Activated T-helper 1 cell treated with anti-CD3 and anti-CD28 coated beads, Interleukin-12 subunit alpha, Interleukin-12 subunit beta, Interleukin-2, Interleukin-4 antibody, amounts not matched to agents 30 ng/mL and 10 ng/mL and 1 ng/mL, durations not matched to agents 14 hours and 24 hours and 36 hours (primary cell): ENCODE measurements at places on chromosomes 5 and 9. TPM values are rescaled to one million over a fixed set of nuclear protein-coding genes. Genes with fewer than 3 reads are reported as not detected.

GRCh38 chr9:112443636-112444035 lies 43.0 kb upstream of the KIAA1958 start:
- peaks cover 6% of the 10 kb centered on the region for H3K36me3 ChIP-seq
- DNase-seq = no peak
- no peak overlapping the region for H3K27ac ChIP-seq
- peaks cover 11% of the 10 kb centered on the region for H3K4me1 ChIP-seq

- H3K27me3 ChIP-seq = peaks cover 3% of the 10 kb centered on the region
- peaks cover 5% of the 10 kb centered on the region for H3K4me1 ChIP-seq
- no peak overlapping the region for H3K27ac ChIP-seq
- no peak overlapping the region for H3K4me3 ChIP-seq
- no peaks in the 10 kb centered on the region for H3K36me3 ChIP-seq
These were observed 148.8 kb downstream of the MEF2C start for GRCh38 chr5:88734191-88734640.

DNA sequence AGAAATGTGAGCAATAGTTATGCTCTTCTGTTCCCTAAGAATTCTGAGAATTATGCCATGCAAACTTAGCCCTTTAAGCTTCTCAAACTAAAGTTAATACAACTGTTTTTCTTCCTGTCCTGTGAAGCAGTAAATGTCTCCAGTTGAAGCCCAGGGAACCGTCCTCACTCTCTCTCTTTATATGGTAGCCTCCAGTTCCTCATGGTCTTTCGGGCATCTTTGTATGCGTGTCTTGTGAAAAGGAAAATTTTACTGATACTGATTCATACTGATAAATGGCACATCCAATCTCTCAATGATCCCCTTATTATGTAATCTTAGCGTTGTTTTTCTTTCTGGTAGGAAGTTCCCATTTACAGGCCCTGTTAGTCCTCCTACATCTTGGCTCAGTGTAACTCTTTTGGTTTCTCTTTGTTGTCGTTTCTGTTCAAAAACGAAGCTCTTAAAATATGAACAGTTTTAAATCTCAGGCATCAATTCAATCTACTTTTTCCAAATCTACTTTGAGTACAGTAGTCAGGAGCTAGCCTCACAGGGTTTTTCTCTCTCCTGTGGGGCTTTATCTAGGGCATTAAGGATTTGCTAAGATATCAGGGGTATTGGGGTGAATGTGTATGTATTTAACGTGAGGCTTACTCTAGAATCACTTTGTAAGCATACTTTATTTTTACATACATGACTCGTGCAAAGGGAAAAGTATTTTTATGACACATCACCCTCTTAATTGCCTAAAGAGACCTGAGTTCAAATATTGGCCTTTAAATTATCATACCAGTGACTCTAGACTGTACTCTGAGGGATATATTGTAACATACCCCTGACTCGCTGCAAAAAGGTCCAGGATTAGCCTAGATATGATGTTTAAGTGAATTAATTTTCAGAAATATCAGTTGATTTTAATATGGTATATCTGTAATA lies 258.0 kb downstream of the NR3C1 start:
- H3K36me3 ChIP-seq = peaks cover 31% of the 10 kb centered on the region
- no peaks in the 10 kb centered on the region for H3K27me3 ChIP-seq
- peaks cover 9% of the 10 kb centered on the region for H3K4me1 ChIP-seq
- H3K27ac ChIP-seq = peak overlapping the region; percentile 40
- DNase-seq = no peak

GRCh38 chr5:81249240-81249639 lies 16.1 kb downstream of the CKMT2 start:
- no peaks in the 10 kb centered on the region for H3K36me3 ChIP-seq
- no peak for DNase-seq
- no peaks in the 10 kb centered on the region for H3K27me3 ChIP-seq
- H3K27ac ChIP-seq = no peak overlapping the region
- no peaks in the 10 kb centered on the region for H3K4me1 ChIP-seq

DNA sequence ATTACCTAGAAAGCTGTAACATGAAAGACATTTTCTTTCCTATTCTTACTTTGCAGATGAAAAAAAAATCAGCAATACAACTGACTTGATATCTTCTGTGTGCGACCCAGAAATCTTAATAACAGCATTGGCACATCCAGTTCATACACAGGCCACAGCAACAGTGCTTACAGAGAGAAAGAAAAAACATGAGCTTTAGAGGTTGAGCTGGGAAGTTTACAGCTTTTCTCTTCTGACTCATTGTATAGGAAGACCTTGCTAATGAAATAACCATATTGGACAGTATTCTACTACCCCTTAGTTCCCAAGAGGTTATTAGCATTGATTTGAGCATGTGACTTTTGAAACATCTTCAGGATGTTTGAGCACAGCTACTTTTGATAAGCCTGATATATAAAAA lies 1033.4 kb upstream of the DMAC1 start:
- no peak for DNase-seq
- H3K4me3 ChIP-seq = no peak overlapping the region
- no peak overlapping the region for H3K27ac ChIP-seq

DNA sequence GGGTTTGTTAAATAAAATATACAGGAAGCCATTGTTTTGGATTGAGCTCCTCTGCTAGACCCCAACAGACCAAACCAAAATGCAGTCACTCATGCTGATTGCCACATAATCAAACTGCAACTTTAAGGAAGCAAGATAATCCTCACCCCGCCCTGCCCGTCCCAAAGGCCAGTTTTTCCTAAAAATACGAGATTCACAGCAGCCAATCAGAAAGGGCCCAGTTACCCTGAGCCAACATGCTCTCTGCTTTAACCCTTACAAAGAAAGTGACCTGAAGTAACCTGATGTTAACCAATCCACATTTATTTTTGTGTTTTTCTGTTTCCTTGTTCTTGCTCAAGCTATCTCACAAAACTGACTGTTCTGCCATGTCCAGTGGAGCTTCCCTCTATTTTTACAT lies 21.5 kb upstream of the RNF20 start:
- H3K36me3 ChIP-seq = no peaks in the 10 kb centered on the region
- peaks cover 6% of the 10 kb centered on the region for H3K27me3 ChIP-seq
- DNase-seq = no peak
- no peaks in the 10 kb centered on the region for H3K4me1 ChIP-seq
- no peak overlapping the region for H3K27ac ChIP-seq

DNA sequence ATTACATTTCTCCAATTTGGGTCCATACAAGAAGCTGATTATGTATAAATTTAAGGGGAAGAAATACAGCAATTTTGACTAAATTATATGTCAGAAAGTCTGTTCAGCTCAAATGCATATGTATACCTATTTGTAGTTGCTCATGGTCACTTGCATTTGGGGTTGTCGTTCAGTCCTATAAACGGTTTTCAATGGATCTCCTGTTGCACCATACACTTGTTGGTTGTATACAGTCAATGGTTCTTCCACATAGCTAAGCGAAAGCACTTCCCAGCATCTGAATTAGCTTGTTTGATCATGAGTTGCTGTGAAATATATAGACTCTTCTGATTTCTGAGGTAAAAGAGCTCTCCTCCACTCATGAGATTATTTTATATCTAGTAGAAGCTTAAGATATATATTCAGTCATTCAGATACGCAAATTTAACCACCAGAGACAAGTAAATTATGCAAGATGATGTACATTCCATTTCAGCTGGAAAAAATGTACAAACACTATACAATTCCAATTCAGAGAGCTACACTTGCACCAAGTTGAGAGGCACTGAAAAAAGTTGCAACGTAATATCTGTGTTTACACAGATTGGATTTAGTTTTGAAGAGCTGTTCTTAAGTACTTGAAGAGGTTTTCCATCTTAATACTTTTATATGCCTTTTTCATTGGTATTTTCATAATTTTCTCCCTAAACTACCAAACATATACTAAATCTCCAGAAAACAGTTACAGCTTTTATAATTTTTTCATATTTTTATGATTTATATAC lies 64.4 kb upstream of the POU5F2 start:
- H3K27ac ChIP-seq = no peak overlapping the region
- peaks cover 2% of the 10 kb centered on the region for H3K27me3 ChIP-seq
- H3K4me1 ChIP-seq = peaks cover 4% of the 10 kb centered on the region

GRCh38 chr9:77770340-77770739 lies 122.2 kb upstream of the GNA14 start:
- no peak overlapping the region for H3K4me3 ChIP-seq
- no peak overlapping the region for H3K27ac ChIP-seq
- H3K4me1 ChIP-seq = peaks cover 6% of the 10 kb centered on the region

DNA sequence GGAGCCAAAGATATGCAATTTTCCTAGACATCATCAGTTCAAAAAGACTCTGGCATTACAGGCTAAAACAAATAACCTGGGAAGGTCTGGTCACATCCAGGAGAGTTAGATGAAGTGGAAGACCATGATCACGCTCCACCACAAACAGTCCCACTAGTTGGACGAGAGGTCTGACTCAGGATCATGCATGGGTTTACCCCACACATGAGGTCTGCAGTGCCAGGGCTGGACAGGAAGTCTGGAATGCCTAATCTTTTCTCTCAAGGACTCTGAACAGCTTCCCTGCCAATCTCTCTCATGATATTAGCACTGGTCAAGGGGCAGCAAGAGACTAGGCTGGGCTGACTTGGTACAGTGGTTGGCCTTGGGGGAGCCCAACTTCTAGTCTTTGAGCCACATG lies 7.1 kb downstream of the PRUNE2 start:
- H3K4me3 ChIP-seq = no peak overlapping the region
- H3K36me3 ChIP-seq = no peaks in the 10 kb centered on the region
- H3K4me1 ChIP-seq = no peaks in the 10 kb centered on the region
- H3K27ac ChIP-seq = no peak overlapping the region
- peaks cover 11% of the 10 kb centered on the region for H3K27me3 ChIP-seq

DNA sequence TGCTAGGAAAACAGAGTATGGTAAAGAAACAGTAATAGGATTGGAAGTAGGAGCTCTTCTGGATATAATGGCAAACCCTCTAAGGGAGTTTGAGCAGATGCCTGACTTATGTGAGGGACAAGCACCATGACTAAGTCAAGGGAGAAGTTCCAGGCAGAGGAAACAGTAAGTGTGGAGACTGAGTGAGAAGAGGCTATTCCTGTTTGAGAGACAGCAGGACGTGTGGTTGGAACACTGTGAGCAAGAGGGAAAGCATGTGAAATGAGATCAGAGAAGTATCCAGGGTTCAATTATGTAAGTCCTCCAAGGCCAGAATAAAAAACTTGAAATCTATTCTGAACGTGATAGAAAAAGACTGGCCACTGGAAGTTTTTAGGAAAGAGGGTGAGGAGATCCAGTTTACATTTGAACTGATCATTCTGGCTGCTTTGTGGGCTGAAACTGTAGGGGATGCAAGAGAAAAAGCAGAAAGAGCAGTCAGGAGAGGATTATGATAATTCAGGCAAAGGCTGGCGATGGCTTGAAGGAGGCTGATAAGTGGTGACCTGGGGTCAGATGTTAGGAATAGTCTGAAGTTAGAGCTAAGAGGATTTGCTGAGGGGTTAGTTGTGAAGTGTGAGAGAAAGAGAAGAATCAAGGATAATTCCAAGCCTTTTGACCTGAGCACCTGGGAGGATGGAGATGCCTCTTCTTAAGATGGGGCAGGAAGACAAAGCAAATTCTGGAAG lies 19.2 kb downstream of the DMAC1 start:
- no peak overlapping the region for H3K27ac ChIP-seq
- H3K4me1 ChIP-seq = peaks cover 6% of the 10 kb centered on the region
- H3K4me3 ChIP-seq = no peak overlapping the region
- H3K36me3 ChIP-seq = no peaks in the 10 kb centered on the region

Gene F2RL2
- not detected in 2 replicates for total RNA-seq

- DNase-seq = no peak
- H3K27me3 ChIP-seq = no peaks in the 10 kb centered on the region
- no peaks in the 10 kb centered on the region for H3K36me3 ChIP-seq
- H3K27ac ChIP-seq = no peak overlapping the region
- H3K4me1 ChIP-seq = peaks cover 11% of the 10 kb centered on the region
- H3K4me3 ChIP-seq = no peak overlapping the region
These were observed 63.1 kb upstream of the RANBP6 start for GRCh38 chr9:6078382-6079105.

Gene TPRN
- total RNA-seq = 15.6 and 17.2 TPM in 2 replicates

- DNase-seq = no peak
- H3K4me1 ChIP-seq = peaks cover 86% of the 10 kb centered on the region
- no peaks in the 10 kb centered on the region for H3K27me3 ChIP-seq
- peak overlapping the region; percentile 82 for H3K4me3 ChIP-seq
- H3K36me3 ChIP-seq = peaks cover 19% of the 10 kb centered on the region
These were observed 8.0 kb downstream of the B4GALT1 start for GRCh38 chr9:33158843-33159776.

- peaks cover 8% of the 10 kb centered on the region for H3K4me1 ChIP-seq
- H3K27ac ChIP-seq = no peak overlapping the region
- DNase-seq = no peak
- no peaks in the 10 kb centered on the region for H3K36me3 ChIP-seq
- H3K27me3 ChIP-seq = peaks cover 6% of the 10 kb centered on the region
These were observed 29.3 kb upstream of the SLC6A19 start for GRCh38 chr5:1172007-1172581.

Gene MAMDC4
- 18.2 and 23.6 TPM in 2 replicates for total RNA-seq

GRCh38 chr5:115558388-115558956 lies 13.9 kb upstream of the FEM1C start:
- no peak overlapping the region for H3K27ac ChIP-seq
- no peak for DNase-seq
- peaks cover 18% of the 10 kb centered on the region for H3K27me3 ChIP-seq
- H3K36me3 ChIP-seq = no peaks in the 10 kb centered on the region
- H3K4me1 ChIP-seq = peaks cover 10% of the 10 kb centered on the region

- DNase-seq = no peak
- H3K27ac ChIP-seq = no peak overlapping the region
- H3K36me3 ChIP-seq = no peaks in the 10 kb centered on the region
- H3K4me3 ChIP-seq = no peak overlapping the region
These were observed 52.8 kb upstream of the CARTPT start for GRCh38 chr5:71666321-71666720.

DNA sequence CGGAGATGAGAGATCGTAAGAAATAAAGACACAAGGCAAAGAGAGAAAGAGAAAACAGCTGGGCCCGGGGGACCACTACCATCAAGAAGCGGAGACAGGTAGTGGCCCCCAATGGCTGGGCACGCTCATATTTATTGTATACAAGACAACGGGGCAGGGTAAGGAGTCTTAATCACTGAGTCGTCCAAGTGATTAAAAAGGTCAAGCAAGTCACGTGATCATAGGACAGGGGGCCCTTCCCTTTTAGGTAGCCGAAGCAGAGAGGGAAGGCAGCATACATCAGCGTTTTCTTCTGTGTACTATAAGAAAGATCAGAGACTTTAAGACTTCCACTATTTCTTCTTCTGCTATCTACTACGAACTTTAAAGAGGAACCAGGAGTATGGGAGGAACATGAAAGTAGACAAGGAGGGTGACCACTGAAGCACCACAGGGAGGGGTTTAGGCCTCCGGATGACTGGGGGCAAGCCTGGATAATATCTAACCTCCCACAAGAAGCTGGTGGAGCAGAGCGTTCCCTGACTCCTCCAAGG lies 24.6 kb upstream of the QSOX2 start:
- H3K4me1 ChIP-seq = peaks cover 6% of the 10 kb centered on the region
- no peak for DNase-seq
- H3K36me3 ChIP-seq = no peaks in the 10 kb centered on the region
- no peak overlapping the region for H3K4me3 ChIP-seq
- peaks cover 7% of the 10 kb centered on the region for H3K27me3 ChIP-seq
- no peak overlapping the region for H3K27ac ChIP-seq

Gene ELAVL2
- not detected in 2 replicates for total RNA-seq

GRCh38 chr9:19102181-19102630 lies 498 bp downstream of the HAUS6 start:
- no peaks in the 10 kb centered on the region for H3K27me3 ChIP-seq
- DNase-seq = peak; percentile 20
- peaks cover 13% of the 10 kb centered on the region for H3K36me3 ChIP-seq
- peak overlapping the region; percentile 96 for H3K27ac ChIP-seq

GRCh38 chr5:108634617-108635288 lies 112.9 kb upstream of the FER start:
- H3K4me1 ChIP-seq = no peaks in the 10 kb centered on the region
- H3K4me3 ChIP-seq = no peak overlapping the region
- H3K36me3 ChIP-seq = no peaks in the 10 kb centered on the region
